Stimulated activated CD4-positive, alpha-beta T cell treated with anti-CD3 and anti-CD28 coated beads, Interleukin-1b, Interleukin-23, amount 100 ng/mL, for 48 hours (primary cell): ENCODE measurements at places on chromosomes 12 and 14.

DNA sequence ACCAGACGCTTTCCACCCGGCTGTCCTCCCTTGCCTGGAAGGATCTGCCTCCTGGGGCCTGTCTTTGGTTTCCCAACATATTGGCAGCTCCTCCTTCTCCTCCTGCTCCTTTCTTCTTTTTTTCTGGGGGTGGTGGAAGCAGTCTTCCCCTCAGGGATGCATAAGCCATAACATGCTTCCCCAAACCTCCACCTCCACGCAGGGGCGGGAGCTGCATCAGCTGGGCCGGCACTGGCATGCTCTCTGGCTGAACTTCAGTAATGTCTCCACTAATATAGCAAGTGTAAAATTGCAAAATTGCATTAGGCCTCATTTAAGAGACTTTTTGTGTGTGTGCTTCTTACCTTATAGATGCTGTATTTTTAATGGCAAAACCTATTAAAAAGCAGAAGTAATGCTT, 58.6 kb downstream of the GLT1D1 start:
- DNase-seq: no peak

- DNase-seq: no peak
Observed at GRCh38 chr14:97976861-97977260, 1179.7 kb downstream of the VRK1 start.

GRCh38 chr14:98466807-98467206, 805.2 kb downstream of the BCL11B start:
- no peak for DNase-seq

- no peak for DNase-seq
Observed at GRCh38 chr12:8987685-8988084, 1.7 kb upstream of the KLRG1 start.

- peak; percentile 41 for DNase-seq
Observed at GRCh38 chr12:2691345-2692071, 103.3 kb upstream of the FKBP4 start.

- no peak for DNase-seq
Observed at GRCh38 chr12:2429032-2429431, 365.7 kb upstream of the FKBP4 start.

DNA sequence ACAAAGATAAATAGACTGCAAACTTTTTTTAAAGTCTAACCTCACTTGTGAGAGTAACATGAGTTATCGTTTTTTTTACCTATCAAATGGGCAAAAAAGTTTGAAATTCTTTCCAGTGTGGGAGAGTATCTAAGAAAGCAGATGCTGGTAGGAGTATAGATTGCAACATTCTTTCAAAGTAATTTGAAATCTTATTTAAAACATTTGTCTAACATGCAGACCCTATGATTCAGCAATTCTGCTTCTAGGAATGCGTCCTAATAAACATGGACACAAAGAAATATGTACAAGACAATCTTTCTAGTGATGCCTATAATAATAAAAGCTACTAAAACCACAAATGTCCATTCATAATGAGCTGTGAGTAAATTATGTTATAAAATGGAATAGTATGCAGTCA, 110.4 kb upstream of the TMCC3 start:
- DNase-seq: no peak

- DNase-seq: no peak
Observed at GRCh38 chr14:54170301-54170700, 213.7 kb upstream of the BMP4 start.

DNA sequence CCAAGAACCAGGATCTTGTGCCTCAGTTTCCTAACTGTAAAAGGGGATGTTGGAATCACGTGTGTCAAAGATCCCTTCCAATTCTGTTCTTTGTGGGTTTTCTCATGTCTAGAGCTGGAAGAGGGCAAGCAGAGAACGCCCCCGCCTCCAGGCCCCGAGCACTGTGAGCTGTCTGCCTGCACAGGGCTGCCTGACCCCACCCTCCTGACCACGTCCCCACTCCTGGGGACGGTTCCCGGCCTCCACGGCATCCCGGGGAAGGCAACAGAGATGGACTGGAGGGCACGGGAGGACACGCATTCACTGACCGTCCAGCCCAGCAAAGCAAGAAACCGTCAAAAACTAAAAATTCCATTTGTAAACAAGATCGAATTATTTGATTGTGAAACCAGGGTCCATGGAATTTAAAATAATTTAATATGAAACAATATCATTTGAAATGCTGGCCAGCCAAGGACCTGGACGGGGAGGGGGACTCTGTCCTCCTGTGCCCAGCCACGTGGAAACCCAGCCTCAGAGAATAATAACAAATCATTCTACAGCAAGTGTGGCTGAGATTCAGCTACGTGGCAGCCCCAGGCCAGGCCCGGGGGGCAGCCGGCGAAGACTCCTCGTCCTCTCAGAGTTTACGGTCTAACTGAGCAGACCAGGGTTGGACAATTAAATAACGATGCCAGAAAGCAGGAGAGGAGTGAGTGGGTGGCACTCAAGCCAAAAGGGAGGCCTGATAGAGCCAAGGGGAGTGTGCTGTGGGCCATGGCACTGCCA, 87.3 kb upstream of the DIO3 start:
- DNase-seq: no peak

GRCh38 chr14:60344751-60345150, 95.7 kb downstream of the PPM1A start:
- no peak for DNase-seq

DNA sequence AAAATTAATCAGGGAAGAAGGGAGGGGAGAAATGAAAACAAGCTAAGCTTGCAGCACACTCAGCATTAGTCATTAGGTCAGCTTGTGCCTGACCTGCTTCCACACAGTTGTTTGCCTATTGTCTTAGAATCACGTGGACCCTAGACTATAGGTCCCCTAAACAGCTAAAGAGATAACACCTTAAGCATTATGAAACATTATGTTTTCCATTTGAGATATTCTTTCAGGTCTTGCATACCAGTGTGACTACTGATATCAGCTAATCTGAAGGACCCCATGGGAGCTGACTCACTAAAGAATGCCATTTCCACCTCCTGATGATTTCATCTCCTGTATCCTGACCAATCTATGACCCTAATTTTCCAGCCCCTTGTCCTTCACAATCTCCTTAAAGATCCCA, 154.1 kb upstream of the FUT8 start:
- no peak for DNase-seq

- no peak for DNase-seq
Observed at GRCh38 chr12:97182769-97183168, 275.7 kb downstream of the NEDD1 start.

DNA sequence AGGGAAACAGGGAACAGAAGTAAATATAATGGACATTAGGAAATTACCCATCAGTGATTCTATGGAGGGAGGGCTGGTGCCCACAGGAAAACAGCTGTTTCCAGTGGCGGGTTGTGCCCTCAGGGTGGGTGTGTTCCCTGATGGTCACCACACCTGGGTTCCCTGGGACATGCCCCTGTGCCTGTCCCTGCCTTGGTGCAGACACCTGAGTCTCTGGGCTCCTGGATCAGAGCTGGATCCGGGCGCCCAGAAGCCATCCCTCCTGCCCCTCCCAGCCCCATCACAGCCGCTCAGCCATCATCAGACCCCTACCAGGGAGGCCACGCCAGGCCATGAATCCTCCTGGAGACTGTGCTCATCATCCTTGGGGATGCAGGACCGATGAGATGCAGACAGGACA, 307.2 kb upstream of the SFSWAP start:
- no peak for DNase-seq

GRCh38 chr12:18824287-18824686, 86.4 kb downstream of the CAPZA3 start:
- no peak for DNase-seq

- no peak for DNase-seq
Observed at GRCh38 chr12:2414810-2415567, 362.2 kb downstream of the CACNA1C start.

DNA sequence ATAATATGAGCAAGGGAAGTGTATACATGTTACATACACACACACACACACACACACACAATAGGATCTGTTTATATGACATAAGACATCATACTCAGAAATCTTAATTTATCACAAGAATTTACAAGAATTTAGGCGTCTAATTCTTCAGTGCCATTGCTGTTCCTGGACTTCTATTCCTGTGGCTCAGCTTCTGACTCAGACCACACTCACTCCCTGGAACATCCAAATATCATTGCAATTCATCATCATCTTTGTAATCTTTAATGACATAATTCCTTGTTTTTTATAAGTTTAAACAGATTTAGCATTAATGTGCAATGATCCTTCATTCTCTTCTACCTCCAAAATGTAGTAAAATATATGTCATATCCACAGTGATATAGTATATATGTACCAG, 544.2 kb downstream of the FOXG1 start:
- DNase-seq: no peak

GRCh38 chr14:104925214-104925854, 655 bp downstream of the PLD4 start:
- no peak for DNase-seq

- DNase-seq: no peak
Observed at GRCh38 chr12:56086096-56086495, 6.1 kb downstream of the ERBB3 start.

- no peak for DNase-seq
Observed at GRCh38 chr12:56387152-56387736, 24.6 kb upstream of the APOF start.

- DNase-seq: no peak
Observed at GRCh38 chr12:74334780-74335179, 202.9 kb upstream of the ATXN7L3B start.

DNA sequence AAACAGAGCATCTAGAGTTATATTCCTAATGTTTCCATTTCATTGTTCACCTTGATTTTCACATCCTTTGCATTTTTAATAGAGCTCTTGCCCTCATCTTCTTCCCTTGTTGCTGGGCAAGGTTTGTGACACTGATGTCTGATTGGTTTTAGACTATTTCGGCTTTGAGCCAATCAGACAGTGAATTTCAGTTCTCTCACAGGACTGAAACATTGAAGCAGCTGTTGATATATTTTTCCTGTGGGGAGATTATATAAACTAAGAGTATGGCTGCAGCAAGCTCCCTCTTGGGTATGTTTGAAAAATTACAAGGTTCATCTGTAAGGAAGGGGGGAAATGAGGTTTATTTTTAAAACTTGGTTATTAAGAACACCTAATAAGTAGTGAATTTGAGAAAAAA, 51.2 kb downstream of the ATF7IP start:
- DNase-seq: peak; percentile 17

GRCh38 chr12:130711756-130712155, 4.3 kb downstream of the RIMBP2 start:
- no peak for DNase-seq

- no peak for DNase-seq
Observed at GRCh38 chr12:1369460-1369859, 224.9 kb downstream of the FBXL14 start.

- DNase-seq: no peak
Observed at GRCh38 chr14:87343652-87344051, 649.3 kb downstream of the GALC start.

DNA sequence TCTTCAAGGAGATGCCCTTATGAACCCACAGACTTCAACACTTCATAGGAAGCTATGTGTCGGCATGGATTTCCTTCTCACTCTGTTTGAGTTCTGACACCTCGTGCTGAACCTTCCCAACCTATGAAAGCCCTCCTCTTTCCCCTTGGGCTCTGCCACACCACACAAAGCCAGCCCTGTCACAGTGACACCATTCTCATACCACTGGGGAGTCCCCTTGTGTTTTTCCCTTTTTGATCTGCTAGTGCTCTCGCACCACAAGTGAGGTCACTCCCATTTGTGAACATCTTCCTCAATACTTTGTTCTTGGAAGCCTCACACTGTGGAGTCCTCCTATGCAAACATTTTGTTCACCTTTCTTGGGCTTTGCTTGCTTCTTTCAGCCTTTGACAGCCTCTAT, 264.6 kb upstream of the ALG10 start:
- no peak for DNase-seq

- DNase-seq: no peak
Observed at GRCh38 chr12:33587354-33587753, 147.7 kb upstream of the SYT10 start.

- DNase-seq: no peak
Observed at GRCh38 chr14:38280081-38280480, 24.2 kb upstream of the CLEC14A start.

GRCh38 chr12:72094490-72094889, 155.8 kb downstream of the TPH2 start:
- no peak for DNase-seq

DNA sequence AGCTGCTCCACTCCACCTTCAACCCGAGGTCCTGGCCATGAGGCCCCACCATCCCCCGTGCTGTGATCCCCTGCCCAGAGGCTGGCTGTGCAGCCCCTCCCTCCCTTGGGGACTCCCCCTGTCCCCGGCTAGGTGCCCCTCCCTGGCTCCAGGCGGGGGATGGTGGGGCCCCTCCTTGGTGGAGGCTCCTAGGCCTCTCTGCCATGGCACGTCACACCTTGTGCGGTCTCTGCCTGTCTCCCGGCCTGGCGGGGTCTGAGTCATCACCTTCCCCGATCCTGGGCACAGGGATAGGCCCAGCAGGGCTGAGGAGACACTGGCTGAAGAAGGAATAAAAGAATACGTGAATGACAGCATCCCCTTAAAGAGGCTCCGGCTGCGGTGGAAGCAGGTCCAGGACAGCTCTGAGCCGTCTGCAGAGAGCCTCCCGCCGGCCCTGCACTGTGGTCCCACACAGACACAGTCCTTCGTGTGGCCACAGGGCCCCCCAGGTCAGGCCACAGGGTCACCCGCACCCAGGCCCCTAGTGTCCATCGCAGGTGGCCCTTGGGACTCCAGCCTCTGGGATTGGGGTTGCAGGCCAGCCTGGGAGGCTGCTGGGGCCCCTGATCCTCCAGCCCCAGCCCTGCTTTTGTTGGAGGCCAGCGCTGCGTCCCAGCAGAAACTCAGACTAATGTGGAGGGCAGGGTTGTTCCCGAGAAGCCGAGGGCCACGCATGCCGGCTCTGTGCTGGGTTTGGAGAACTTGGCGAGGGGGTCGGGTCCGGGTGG, 43.6 kb downstream of the KIF26A start:
- no peak for DNase-seq

- DNase-seq: no peak
Observed at GRCh38 chr14:33555710-33556350, 395.0 kb downstream of the EGLN3 start.

GRCh38 chr12:53298164-53298563, 1.3 kb upstream of the MYG1 start:
- no peak for DNase-seq
